SJCRH30 (cell line): ENCODE measurements at places on chromosomes 16 and 17. TPM values are rescaled to one million over a fixed set of nuclear protein-coding genes. Genes with fewer than 3 reads are reported as not detected.
A peak's percentile ranks its signal among the peaks of the same experiment; 100 is the strongest.

Gene CCT6B
- total RNA-seq: 0.46 and 0.79 TPM in 2 replicates

Gene SLC12A3
- total RNA-seq: not detected in 2 replicates

Gene NDRG4
- total RNA-seq: 8.7 and 9.0 TPM in 2 replicates

Gene SOX8
- 141 and 144 TPM in 2 replicates for total RNA-seq

Gene CTF1
- 1.3 and 1.4 TPM in 2 replicates for total RNA-seq

Gene ASGR2
- total RNA-seq: not detected in 2 replicates

GRCh38 chr16:68234188-68235107 is 1.5 kb downstream of the ESRP2 start:
- H3K4me3 ChIP-seq: no peak overlapping the region
- no peak for DNase-seq
- H3K27ac ChIP-seq: no peak overlapping the region
- peaks cover 2% of the 10 kb centered on the region for H3K4me1 ChIP-seq

DNA sequence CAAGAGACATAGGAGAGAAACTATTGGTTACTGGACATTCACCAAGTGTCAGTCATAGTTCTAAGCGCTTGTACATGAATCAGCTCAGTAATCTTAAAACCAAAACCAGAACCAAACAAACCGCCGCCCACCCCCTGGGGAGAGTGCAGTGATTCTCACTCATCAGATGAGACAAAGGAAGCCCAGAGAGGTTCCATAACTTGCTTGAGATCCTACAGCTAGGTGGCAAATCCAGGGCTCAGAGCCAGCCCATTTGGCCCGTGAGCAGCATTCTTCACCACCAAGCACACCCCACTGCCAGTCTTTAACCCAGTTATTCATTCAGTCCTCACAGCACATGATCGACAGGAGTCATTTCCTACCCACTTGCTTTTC is 37.2 kb upstream of the RGS9 start:
- H3K36me3 ChIP-seq: no peaks in the 10 kb centered on the region
- peak; percentile 35 for DNase-seq
- peak overlapping the region; percentile 58 for H3K4me3 ChIP-seq

- no peak overlapping the region for H3K27ac ChIP-seq
- H3K27me3 ChIP-seq: no peaks in the 10 kb centered on the region
- no peak overlapping the region for H3K4me3 ChIP-seq
- H3K36me3 ChIP-seq: no peaks in the 10 kb centered on the region
- H3K4me1 ChIP-seq: no peaks in the 10 kb centered on the region
Observed at GRCh38 chr17:5126719-5127488, 11.1 kb downstream of the USP6 start.

GRCh38 chr16:71889147-71889546 is 5.2 kb upstream of the ZNF821 start:
- no peak overlapping the region for H3K27ac ChIP-seq
- no peak overlapping the region for H3K4me3 ChIP-seq
- DNase-seq: no peak
- H3K36me3 ChIP-seq: no peaks in the 10 kb centered on the region
- H3K4me1 ChIP-seq: no peaks in the 10 kb centered on the region
- no peaks in the 10 kb centered on the region for H3K27me3 ChIP-seq

GRCh38 chr17:31433811-31434726 is 42.6 kb downstream of the RAB11FIP4 start:
- H3K27me3 ChIP-seq: no peaks in the 10 kb centered on the region
- DNase-seq: no peak
- no peaks in the 10 kb centered on the region for H3K4me1 ChIP-seq
- H3K36me3 ChIP-seq: no peaks in the 10 kb centered on the region
- H3K27ac ChIP-seq: no peak overlapping the region

DNA sequence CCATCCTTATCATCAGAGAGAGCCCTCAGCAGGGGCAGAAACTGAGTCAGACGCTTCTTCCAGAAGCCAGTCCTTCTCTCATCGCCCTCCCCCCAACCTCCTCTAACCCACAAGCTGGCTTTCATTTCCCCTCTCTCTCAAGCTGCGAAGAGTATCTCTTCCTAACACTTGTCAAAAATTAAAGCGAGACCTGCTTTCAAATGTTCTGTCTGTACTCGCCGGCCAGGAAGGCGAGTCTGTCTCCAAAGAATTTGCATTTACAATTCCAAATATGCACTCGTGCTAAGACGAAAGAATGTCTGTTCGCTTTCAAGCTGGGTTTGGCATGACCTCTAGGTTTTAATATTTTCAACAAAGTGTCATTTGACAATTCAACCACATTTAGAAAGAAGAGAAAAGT is 140.4 kb downstream of the RGS9 start:
- H3K27ac ChIP-seq: no peak overlapping the region
- no peaks in the 10 kb centered on the region for H3K27me3 ChIP-seq
- no peaks in the 10 kb centered on the region for H3K36me3 ChIP-seq
- H3K4me1 ChIP-seq: peaks cover 13% of the 10 kb centered on the region; the same call in 1 of the 2 replicates

DNA sequence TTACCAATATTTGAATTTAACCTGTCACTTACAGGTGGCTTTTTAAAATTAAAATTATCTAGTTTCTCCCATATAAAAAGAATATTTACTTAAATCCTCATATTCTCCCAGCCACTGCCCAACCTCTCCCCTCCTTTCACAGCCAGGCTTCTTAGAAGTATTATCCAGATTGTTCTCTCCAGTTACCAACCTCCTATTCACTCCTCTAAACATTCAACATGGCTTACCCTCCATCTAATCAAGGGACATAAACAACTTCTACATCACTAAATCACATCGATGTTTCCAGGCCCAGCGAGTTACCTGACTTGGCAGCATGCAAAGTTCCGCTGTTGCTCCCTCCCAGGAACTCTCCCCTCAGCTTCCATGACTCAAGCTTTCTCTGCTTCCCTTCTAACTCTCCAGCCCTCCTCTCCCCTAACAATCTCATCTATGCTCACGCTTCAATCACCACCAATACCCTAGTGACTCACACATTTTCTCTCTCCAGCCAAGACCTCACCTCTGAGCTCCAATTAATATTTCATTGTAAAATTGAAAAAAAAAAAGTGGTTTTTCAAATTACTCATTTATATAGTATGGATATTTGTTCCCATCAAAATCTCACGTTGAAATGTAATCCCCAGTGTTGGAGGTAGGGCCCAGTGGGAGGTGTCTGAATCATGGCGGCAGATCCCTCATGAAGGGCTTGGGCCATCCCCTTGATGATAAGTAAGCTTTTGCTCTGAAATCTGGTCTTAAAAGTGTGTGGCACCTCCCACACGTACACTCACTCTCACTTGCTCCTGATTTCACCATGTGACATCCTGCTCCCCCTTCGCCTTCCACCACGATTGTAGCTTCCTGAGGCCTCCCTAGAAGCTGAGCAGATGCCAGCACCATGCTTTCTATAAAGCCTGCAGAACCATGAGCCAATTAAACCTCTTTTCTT is 88.5 kb downstream of the HELZ start:
- no peaks in the 10 kb centered on the region for H3K27me3 ChIP-seq
- H3K4me3 ChIP-seq: no peak overlapping the region
